ENCODE measurements at places on chromosomes 6 and 20.

- peak; percentile 4 for DNase-seq
Observed at GRCh38 chr6:141451511-141452353, 681.0 kb upstream of the GJE1 start.

GRCh38 chr20:35511814-35512420 is 17.5 kb downstream of the C20orf173 start:
- DNase-seq = no peak

GRCh38 chr6:87848616-87849015 is 146.6 kb upstream of the AKIRIN2 start:
- no peak for DNase-seq

DNA sequence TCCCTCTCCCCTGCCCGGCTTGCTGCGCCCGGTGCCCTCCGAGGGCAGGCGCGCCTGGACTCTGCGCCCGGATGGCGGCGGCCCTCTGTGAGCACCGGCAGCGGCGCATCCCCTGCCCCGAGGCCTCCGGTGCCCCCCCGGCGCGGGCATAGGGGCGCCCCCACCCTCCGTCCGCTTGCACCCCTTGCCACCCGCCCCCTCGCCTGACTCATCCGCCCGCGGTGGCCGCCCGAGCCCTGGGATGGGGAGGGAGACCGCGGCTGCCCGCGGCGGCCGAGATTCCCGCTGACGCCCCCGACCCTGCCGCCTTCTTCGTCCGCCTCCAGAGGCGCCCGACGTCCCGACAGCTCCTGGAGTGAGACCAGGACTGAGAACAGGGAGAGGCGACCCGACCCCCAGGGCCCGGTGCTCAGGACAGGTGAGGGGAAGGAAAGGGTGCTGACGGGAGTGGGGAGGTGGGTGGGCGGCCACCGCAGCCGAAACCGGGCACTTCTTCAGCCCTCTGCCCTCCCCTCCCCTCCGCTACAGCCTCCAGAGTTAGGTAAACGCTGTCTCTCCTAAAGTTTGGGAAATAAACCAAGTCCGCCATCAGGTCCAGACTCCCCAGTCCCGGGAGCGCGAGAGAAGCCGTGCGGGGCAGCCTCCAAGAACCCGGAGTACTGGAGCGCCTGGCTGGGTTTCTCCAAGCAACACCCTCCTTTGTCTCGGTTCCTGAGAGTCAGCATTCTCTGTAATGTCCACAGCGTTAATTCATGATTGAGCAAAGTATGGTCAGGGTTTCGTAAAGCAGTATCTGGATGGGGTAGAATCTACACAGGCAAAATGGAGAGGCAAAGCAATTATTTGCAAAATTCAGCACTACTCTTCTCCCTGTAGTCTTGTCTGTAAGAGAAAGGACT is 539 bp downstream of the TMEM200A start:
- peak; percentile 11 for DNase-seq

DNA sequence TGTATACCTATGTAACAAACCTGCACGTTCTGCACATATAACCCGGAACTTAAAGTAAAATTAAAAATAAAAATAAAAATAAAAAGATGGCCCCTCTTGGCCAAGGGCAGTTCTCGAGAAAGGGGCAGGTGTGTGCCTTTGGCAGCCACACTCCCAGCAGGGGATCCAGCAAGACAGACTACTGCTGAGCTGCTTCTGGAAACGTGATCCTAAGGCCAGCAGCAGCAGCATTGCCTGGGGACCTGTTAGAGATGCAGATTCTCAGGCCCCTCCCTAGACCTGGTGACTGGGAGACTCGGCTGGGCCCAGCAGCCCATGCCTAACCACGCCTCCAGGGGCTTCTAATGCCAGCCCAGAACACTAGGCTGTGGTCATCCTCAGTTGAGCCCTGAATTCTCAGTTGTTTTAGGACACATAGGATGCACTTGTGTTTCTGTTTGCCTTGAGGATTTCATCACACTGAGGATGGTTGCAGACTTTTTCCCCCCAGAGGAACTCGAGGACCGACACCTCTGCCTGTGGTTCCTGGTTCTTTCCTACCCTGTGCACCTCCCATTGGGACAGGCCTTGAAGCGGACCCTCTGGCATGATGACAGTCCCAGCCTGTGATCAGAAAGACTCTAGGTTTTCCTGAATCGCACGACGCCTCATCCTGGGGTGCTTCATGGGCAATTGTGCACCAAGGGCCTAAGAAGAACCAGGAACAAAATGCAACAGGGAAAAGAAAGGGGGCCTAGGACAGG is 105.9 kb downstream of the TOX2 start:
- DNase-seq = no peak
